Heart right ventricle (tissue), 16 donors: ENCODE measurements at places on chromosomes 3 and 15.
A peak's percentile ranks its signal among the peaks of the same experiment; 100 is the strongest.

DNA sequence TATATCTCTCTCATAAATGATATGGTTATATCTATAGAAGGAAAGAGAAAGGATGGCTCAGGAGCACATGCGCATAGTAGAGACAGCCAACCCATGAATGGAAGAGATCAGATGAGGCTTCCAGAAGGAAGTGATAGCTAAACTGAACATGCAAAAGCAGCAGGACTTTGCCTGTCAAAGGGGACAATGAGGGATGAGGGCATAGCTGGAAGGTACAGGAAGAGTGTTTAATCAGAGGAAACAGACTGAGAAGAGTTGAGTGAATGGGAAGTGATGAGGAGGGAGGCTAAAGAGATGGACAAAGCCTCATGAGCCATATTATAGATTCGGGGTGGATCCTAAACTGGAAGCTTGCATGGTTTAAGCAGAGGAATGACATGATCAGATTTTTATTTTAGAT is 26.5 kb upstream of the VEPH1 start:
- no peak for DNase-seq

DNA sequence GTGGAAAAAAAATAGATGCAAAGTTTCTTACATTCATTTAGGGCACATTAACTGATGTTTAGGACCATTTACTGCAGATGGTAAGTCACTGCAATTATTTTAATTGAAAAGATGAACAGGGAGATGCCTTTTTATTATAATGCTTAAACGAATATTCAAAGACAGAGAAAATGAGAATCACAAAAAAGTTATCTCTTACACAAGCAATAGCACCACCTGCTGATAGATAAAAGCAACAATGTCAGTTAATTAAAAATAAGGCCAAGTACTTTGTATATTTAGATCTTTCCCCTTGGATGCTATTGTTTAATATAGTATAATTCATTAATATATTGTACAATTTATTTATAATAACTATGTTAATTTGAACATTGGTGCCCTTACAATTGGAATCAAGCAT is 55.9 kb downstream of the IFT80 start:
- no peak for DNase-seq

GRCh38 chr3:38120693-38121450 is 16.1 kb downstream of the ACAA1 start:
- no peak for DNase-seq

DNA sequence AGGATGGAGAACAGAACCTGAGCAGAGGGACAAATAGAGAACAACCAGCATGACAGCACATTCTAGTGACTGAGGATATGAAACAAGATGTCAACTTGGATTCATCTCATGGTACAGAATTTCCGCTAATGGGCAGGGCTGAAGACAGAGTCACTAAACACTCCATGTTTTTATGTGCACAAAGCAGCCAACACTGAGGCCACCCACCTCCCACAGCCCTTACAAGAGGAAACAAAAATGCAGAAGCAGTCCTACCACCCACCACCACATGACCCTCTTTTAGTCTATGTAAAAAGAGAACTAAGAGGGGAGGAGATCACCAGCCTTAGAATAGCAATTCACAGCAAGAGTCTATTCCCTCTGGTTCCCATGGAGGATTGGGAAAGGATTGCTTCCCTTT is 131.4 kb upstream of the UBE2E2 start:
- DNase-seq, result peak; percentile 8

DNA sequence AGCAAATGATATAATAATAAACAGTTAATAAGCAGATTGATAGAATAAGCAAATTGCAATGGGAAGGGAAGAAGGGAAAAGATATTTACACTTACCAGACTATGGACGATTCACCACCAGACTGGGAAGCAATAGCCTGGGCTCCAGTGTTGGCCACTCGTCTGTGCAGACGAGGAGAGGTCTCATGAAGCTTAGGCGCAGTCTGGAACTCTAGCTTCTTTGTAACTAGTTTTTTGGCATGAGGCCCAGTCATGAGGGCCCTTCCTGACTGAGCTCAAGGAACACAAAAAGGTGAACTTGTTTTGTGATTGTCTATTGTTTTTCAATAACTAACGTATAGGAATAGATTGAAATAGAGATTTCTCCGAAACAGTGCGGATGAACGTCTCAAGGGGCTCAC is 63.3 kb upstream of the GATM start:
- DNase-seq, result peak; percentile 22

- DNase-seq, result no peak
These were observed 120.6 kb upstream of the SPATA12 start for GRCh38 chr3:56939834-56940233.

GRCh38 chr3:63047068-63047467 is 171.9 kb upstream of the CADPS start:
- no peak for DNase-seq

DNA sequence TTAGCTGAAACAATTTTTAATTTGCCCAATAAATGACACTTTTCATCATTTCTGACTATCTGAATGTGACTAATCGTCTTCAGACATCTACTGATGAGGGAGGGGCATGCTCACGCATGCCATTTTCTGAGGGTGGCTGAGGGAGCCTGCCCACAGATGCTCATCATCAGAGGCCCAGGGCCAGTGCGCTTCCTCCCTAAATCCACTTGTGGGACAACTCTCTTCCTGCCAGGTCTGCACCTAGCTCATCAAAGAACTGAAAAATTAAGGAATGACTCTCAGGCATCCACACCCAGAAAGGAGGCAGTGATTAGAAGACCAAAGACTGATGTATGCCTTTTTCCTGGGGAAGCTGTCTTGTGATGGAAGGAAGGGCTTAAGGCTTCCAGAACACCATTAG is 22.8 kb downstream of the RTP3 start:
- DNase-seq, result no peak

- DNase-seq, result no peak
These were observed 31.0 kb downstream of the LOXL1 start for GRCh38 chr15:73957276-73957675.

DNA sequence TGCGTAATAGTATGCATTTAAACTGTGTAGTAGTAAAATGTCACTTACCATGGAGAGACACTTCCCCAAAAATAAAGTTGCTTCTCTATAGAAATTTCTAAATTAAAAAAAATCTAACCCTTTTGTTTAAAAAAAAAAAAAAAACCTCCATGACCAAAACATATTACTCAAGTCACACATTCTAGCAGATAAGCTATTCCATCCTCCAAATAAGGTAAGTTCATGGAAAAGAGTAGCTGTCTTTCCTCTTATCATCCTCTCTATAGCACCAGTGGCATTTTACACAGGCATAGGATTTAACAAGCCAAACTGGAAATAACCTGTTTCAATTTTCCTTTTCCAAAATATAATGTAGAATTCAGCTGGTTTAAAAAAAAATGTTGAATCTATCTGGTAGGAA is 57.4 kb downstream of the LRRFIP2 start:
- no peak for DNase-seq

GRCh38 chr15:77487469-77487842 is 66.8 kb downstream of the HMG20A start:
- no peak for DNase-seq

GRCh38 chr3:55923626-55924025 is 436.5 kb upstream of the WNT5A start:
- DNase-seq, result no peak

GRCh38 chr3:185934767-185935464 is 2.9 kb downstream of the TRA2B start:
- no peak for DNase-seq

GRCh38 chr15:90212221-90213098 is 11.3 kb downstream of the SEMA4B start:
- no peak for DNase-seq

GRCh38 chr15:32119694-32120330 is 89.5 kb downstream of the CHRNA7 start:
- DNase-seq, result no peak

- no peak for DNase-seq
These were observed 172.4 kb downstream of the OXSM start for GRCh38 chr3:25962255-25962654.

DNA sequence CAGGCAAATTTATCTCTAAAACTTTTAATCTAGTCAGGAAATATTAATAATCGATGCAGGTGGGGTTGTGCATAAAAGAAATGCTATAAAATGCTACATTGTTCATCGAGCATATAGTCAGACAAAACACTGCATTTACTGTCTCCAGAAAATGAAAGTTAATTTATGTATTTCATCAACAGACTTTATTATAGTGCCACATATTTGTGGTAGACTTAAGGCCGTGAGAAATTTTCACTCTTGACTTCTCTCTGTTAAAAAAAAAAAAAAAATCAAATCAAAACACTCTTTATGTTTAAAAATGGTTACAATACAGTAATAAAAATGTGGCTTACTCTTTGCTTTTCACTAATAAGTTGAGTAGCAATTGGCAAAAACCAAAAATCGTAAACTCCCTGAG is 67.4 kb downstream of the RBMS3 start:
- DNase-seq, result no peak

- DNase-seq, result no peak
These were observed 72.4 kb downstream of the SENP2 start for GRCh38 chr3:185658504-185658912.

DNA sequence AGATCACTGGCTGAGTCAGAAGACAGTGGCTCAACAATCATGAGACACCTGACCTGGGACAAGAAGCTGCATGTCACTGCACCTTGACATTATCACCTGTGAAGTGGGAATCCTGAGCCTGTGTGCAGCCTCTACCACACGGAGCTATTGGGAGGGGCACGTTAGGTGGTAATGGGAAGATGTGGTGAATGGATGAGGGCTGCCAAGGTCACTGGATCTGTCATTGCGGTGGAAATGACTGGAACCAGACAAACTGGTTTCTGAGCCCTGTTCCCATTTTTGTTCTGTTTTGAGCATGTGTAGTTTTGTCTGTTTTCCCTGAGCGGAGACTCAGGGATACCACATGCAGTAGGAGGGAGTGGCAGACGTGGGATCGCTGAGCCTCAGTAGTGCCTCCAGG is 235.5 kb downstream of the OPA1 start:
- no peak for DNase-seq

DNA sequence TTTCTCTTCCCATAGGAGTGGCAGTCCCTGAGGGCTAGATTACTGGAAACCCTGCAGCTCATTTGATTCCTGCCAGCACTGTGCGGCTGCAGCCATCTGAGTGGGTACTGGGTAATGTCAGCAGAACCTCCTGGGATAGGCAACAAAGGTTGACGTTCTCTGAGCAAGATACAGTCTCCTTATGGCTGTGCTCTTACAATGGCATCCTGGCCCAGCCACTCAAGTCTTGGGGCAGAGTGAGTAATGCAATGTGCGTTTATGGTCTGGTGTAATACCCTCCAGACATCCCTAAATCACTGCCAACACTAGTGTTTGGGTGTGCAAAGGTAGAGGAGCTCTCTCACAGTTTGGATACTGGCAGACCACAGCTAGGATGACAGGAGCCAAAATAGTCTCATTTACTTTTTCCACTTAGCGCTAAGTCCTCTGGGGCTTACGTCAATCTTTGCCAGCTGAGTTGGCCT is 775.8 kb downstream of the ZNF385D start:
- no peak for DNase-seq

- DNase-seq, result no peak
These were observed 4.0 kb downstream of the PSMD6 start for GRCh38 chr3:64019271-64019670.

GRCh38 chr15:68808091-68808490 is 12.6 kb downstream of the ANP32A start:
- DNase-seq, result no peak

GRCh38 chr3:98811048-98811447 is 47.9 kb downstream of the ST3GAL6 start:
- no peak for DNase-seq

DNA sequence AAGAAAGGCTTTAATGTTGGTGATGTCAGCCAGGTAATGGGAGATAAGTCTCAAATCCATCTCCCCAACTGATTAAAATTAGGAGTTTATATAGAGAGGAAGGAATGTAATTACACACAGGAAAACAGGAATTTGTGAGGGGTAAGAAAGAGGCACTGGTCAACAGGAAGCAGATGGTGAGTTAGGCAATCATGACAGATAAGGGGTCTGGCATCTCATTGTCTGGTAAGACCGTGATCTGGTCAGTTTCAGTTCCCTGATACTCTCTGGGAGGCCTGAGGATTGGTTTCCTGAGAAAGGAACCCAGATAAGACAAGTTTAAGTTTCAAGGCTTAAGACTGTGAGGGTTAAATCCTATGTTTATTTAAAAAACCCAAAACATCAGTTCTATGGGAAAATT is 414.7 kb upstream of the ARRDC4 start:
- no peak for DNase-seq

- no peak for DNase-seq
These were observed 195.6 kb downstream of the UBE3A start for GRCh38 chr15:25242957-25243799.

GRCh38 chr3:73624821-73625665 is at the start of gene PDZRN3:
PDZRN3 (minus strand) TSS chr3:73624941.
- DNase-seq, result peak; percentile 61

GRCh38 chr15:59039225-59039624 is 51.8 kb downstream of the RNF111 start:
- no peak for DNase-seq

DNA sequence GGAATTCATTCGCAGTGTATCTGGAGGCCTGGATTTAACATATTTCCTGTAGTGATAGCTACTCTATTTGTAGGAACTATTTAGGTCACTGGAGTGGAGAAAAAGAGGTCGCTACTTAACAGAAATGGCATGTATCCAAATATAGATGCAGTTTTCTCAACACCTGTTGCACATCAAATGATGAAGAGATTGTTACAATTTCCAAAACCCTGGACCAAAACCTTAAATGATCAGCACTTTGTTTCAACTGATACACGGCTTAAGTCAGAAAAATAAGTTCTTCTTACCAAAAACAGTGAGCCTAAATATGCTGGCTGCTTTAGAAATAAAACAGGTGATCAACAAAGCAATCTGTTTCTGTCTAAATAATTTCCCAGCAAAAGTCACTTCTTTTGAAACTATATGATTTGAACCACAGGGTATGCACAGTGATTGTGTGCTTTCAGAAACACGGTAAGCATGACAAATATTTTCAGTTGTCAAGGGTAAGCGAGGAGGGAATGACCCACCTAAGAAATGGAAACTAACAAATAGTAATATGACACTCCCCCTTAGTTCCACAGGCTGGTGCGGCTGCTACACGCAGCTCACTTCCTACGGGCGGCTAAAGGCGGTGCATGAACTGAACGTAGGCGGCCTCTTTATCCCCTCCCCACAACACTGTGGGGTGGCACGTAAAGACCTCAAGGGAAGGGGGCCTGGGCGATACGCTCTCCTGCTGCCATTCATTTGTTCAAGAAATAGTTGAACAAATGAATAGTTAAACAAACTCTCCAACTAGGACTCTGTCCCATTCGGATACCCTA is 1.1 kb downstream of the EHD4 start:
- peak; percentile 53 for DNase-seq
